ENCODE measurements at places on chromosomes 1 and 21.

DNA sequence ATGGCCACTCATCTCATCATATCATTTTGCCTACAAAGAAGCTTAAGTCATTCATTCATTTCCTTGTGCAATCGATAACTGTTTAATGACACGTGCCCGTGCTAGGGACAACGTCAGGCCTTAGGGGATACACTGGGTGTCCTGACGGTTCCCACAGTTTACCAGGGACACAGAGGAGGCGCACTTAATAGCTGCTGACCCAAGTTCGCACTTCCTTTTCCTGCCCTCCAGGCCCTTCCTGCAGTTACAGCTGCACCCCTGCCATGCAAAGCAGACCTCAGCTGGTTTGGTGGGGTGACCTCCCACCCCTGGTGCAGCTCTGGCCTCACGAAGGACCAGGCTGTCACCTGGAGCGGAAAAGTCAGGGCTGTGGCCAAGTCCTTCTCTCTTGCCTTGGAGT lies 4.2 kb downstream of the SPATA21 start:
- no peak for DNase-seq
- H3K4me3 ChIP-seq, result no peak overlapping the region
- no peak overlapping the region for H3K27ac ChIP-seq

DNA sequence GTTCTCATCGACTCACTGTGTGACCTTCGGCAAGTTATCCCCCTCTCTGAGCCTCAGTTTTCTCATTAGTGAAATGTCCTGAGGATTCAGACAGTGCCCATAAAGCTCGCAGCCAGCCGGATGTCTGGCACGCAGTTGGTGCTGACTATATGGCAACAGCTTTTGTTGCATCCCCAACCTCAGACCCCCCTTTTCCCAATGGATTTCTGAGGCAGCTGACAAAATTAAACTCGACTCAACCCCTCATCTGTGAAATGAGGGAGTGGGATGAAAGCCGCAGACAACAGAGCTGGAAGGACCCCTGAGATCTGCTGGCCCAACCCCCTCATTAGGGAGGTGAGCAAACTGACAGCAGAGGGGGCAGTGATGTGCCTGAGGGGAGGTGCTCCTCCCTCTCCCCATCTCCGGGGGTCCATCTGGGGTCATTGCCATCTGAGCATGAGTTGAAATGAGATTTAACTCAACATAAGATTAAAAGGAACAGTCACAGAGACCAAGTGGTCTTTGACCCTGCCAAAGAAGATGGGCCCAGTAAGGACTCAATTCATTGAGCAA lies 40.4 kb downstream of the NKAIN1 start:
- no peaks in the 10 kb centered on the region for H3K4me1 ChIP-seq
- H3K27me3 ChIP-seq, result peaks cover 2% of the 10 kb centered on the region
- no peak overlapping the region for H3K27ac ChIP-seq
- H3K4me3 ChIP-seq, result no peak overlapping the region

DNA sequence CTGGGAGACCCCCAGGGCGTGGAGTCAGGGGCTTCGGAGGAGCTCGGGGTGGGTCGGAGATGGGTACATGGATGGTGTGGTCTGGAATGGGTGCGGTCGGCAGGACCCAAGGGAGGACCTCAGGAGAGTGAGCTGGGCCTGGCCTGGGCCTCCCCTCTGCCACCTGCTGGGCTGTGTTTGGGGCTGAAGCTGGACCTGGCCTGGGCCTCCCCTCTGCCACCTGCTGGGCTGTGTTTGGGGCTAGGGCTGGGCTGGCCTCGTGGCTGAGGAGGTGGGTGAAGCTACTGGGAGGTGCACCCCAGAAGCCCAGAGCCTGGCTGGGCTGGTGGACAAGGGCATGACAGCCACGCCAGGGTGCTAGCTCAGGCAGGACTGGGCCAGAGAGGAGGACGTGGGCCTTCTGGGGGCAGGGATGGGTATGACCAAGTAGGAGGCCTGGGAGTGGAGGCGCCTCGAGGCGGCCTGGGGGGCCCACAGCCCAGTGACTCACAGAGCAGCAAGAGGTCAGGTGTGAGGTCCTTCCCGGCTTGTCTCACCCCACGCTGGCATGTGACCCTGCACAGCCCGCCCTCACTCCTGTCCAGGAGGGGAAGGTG lies 14.5 kb downstream of the SAMD11 start:
- no peak for DNase-seq
- H3K4me3 ChIP-seq, result no peak overlapping the region
- H3K27me3 ChIP-seq, result peaks cover 4% of the 10 kb centered on the region
- no peak overlapping the region for H3K27ac ChIP-seq

DNA sequence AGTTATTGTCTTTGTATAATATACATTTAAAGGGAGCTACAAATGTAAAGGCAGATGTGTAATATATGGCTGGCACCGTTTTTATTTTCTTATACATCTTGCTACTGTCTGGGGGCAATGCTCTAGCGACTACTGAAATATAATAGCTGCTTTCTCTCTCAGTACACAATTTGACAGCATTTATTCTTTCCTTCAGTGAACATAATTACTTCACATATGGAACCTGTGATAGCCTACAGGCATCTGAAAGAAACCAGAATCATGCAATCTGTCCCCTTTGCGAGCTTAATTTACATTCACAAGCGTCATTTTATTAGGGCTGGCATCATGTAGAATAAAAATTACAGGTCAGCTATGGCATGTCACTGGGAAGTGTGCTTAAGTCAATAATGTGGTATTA lies 557.5 kb upstream of the PTBP2 start:
- no peak overlapping the region for H3K4me3 ChIP-seq
- peaks cover 2% of the 10 kb centered on the region for H3K27me3 ChIP-seq
- H3K4me1 ChIP-seq, result no peaks in the 10 kb centered on the region
- no peak overlapping the region for H3K27ac ChIP-seq
- no peak for DNase-seq

- no peak overlapping the region for H3K27ac ChIP-seq
- no peak overlapping the region for H3K4me3 ChIP-seq
- no peak for DNase-seq
- peaks cover 18% of the 10 kb centered on the region for H3K4me1 ChIP-seq
- no peaks in the 10 kb centered on the region for H3K27me3 ChIP-seq
- H3K36me3 ChIP-seq, result no peaks in the 10 kb centered on the region
These were observed 21.0 kb downstream of the XPR1 start for GRCh38 chr1:180652792-180653191.

DNA sequence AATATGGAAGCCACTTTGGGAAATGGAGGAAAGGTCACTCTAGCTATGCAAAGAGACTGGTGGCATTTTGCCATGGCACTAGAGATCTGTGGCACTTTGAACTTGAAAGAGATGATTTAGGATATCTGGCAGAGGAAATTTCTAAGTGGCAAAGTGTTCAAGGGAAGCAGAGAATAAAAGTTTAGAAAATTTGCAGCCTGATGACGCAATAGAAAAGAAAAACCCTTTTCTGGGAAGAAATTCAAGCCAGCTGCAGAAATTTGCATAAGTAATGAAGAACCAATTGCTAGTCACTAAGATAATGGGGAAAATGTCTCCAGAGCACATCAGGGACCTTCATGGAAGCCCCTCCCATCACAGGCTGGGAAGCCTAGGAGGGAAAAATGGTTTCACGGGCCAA lies 191.1 kb upstream of the B3GALT2 start:
- no peak overlapping the region for H3K27ac ChIP-seq
- peaks cover 1% of the 10 kb centered on the region for H3K4me1 ChIP-seq
- H3K36me3 ChIP-seq, result no peaks in the 10 kb centered on the region
- H3K4me3 ChIP-seq, result no peak overlapping the region
- no peak for DNase-seq

DNA sequence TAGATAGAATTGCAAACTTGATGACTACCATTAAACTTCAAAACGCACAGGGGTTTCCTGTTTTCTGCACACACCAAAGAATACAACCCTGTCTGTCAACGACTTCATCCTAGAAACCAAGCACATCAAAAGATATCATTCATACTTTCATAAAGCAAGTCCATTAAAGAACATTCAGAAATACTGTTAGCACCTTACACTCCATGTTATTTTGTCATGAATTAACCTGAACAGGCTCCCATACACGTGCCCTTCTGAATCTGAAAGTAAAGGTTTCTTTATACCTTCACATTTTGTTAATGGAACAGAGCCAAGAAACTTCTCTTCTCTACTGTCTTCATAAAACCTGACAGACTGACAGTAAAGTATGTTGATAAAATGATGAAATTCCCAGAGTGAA lies 46.1 kb downstream of the PUM1 start:
- peak overlapping the region; percentile 84 for H3K27ac ChIP-seq
- no peaks in the 10 kb centered on the region for H3K36me3 ChIP-seq
- no peaks in the 10 kb centered on the region for H3K27me3 ChIP-seq
- H3K4me3 ChIP-seq, result peak overlapping the region; percentile 16
- H3K4me1 ChIP-seq, result peaks cover 82% of the 10 kb centered on the region

- no peak overlapping the region for H3K27ac ChIP-seq
- no peak overlapping the region for H3K4me3 ChIP-seq
- no peaks in the 10 kb centered on the region for H3K27me3 ChIP-seq
- H3K4me1 ChIP-seq, result no peaks in the 10 kb centered on the region
These were observed 28.1 kb downstream of the TTLL7 start for GRCh38 chr1:83970802-83971201.

DNA sequence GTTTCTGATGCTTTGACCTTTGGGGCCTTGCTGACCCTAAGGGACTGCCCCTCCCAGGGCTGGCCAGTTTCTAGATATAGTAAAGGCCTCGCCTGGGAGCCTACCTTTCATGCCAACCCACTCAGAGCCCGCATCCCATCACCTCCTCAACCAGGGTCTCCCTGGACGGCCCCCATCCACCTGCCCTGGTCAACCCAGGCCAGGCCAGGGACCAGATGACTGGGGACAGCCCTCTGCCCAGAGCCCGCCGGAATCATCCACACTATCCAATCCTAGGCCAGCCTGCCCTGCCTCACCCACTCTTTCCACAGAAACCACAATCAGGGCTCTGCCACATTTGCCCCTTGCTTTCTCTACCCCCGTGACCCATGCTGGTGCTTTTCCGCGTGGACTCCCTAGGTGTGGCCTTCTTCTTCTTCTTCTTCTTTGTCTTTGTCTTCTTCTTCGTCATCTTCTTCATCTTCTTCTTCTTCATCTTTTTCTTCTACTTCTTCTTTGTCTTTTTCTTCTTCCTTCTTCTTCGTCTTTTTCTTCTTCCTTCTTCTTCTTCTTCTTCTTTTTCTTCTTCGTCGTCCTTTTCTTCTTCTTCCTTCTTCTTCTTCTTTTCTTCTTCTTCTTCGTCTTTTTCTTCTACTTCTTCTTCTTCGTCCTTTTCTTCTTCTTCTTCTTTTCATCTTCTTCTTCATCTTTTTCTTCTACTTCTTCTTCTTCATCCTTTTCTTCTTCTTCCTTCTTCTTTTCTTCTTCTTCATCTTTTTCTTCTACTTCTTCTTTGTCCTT lies 11.5 kb upstream of the H6PD start:
- no peaks in the 10 kb centered on the region for H3K4me1 ChIP-seq
- H3K36me3 ChIP-seq, result no peaks in the 10 kb centered on the region
- DNase-seq, result no peak
- H3K27ac ChIP-seq, result no peak overlapping the region
- no peak overlapping the region for H3K4me3 ChIP-seq

DNA sequence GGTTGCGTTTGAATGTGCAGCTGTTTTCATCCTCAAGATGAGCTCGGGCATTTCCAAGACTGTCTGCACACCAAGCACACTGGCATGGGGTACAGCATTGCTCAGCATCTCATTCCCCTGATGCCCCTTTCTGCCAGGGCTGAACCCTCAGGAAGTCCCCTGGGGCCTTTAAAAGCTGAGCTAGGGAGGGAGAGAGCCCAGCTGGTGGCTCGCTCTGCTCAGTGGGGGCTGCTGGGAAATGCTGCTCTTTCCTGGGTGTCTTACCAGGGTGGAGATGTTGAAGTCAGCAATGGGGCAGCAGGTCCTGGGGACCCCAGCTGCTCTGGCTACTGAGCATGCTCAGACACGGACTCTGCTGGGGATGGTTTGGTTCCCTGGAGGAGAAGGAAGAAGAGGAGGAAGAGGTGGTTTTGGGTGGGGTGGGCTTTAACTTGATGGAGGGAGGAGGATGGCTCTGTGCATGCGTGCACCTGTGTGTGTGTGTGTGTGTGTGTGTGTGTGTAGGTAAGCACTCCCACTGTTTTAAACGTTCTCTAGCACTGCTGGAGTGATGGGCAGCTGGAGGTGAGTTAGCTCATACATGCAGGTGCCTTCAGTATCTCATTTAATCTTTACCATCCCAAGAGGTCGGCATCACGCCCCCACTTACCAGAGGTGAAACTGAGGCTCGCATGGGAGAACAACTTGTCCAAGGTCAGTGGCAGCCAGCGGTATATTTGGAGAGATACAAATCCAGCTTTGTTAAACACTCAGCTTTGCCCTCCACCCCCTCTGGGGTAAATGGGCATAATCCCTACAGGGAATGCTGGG lies 40.9 kb downstream of the ACTL8 start:
- H3K36me3 ChIP-seq, result no peaks in the 10 kb centered on the region
- H3K4me1 ChIP-seq, result no peaks in the 10 kb centered on the region

DNA sequence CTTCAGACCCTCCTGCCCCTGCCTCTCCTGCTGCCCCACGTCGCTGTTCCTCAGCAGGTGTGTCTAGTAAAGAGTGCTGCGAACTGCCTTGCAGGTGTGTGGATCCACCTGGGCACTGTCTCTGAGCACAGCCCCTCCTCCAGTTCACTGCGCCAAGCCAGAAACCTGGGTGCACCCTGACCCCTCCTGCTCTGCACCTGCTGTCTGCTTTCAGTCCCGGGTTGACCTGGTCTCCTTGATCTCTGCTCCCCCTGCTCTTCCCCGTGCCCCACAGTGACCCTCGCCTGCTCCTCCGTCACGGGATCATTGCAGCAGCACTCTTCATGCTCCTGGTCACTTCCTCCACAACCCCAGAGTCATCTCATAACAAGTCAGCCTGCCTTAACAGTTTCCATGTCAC lies 6.5 kb downstream of the A3GALT2 start:
- no peak overlapping the region for H3K4me3 ChIP-seq
- H3K27me3 ChIP-seq, result peaks cover 2% of the 10 kb centered on the region
- no peaks in the 10 kb centered on the region for H3K4me1 ChIP-seq
- no peak overlapping the region for H3K27ac ChIP-seq
- peaks cover 10% of the 10 kb centered on the region for H3K36me3 ChIP-seq

DNA sequence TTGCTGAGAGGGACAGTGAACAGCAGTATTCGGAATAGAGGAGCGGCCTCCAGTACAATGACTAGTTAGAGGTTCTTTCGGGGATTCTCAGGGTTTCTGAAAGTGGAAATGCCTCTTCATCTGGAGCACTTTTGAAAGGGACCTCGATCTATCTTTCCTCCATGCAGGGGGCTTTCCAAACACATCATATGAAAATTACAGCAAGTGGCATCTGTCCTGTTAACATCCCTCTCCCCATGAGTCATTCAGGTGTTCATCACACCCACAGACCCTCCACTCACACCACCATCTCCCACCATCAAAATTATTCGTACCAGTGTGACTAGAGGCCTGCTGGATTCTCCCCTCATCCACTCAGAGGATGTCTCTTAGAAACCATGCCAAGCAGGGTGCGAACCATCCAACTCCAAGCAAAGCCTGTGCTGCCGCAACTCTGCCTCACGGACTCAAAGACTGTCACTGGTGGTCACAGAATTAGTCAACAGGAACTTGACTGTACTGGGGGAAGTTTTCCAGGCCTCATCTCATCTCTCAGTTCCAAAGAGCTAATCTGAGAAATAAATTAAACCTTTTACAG lies 211.1 kb downstream of the MRPL39 start:
- no peaks in the 10 kb centered on the region for H3K36me3 ChIP-seq
- DNase-seq, result no peak
- no peak overlapping the region for H3K27ac ChIP-seq
- H3K4me3 ChIP-seq, result no peak overlapping the region
- H3K4me1 ChIP-seq, result no peaks in the 10 kb centered on the region

GRCh38 chr1:69455718-69456117 lies 112.0 kb upstream of the LRRC7 start:
- H3K27me3 ChIP-seq, result no peaks in the 10 kb centered on the region
- no peaks in the 10 kb centered on the region for H3K36me3 ChIP-seq
- no peak overlapping the region for H3K27ac ChIP-seq
- no peak for DNase-seq
